ENCODE measurements at places on chromosomes 2 and 18. TPM values are rescaled to one million over a fixed set of nuclear protein-coding genes. Genes with fewer than 3 reads are reported as not detected.

Gene ZSWIM2
- total RNA-seq: not detected

Gene TUBA3E
- total RNA-seq: not detected

Gene VWA3B
- not detected for total RNA-seq

Gene NTSR2
- not detected for total RNA-seq

Gene UGT1A8
- not detected for total RNA-seq

Gene UPP2
- total RNA-seq: not detected

Gene DCDC2C
- not detected for total RNA-seq

Gene CXCR2
- 1.6 TPM for total RNA-seq

Gene KATNAL2
- 15.2 TPM for total RNA-seq

Gene SLC30A3
- total RNA-seq: 16.1 TPM

Gene LOXL3
- total RNA-seq: 22.4 TPM

Gene CYP1B1
- total RNA-seq: 4.7 TPM

Gene IL1R1
- 0.46 TPM for total RNA-seq

Gene GKN1
- total RNA-seq: not detected

Gene MSH2
- 204 TPM for total RNA-seq

Gene TCF7L1
- 110 TPM for total RNA-seq

Gene OSBPL1A
- 77.1 TPM for total RNA-seq

Gene CRYGD
- 0.98 TPM for total RNA-seq

Gene SUMO1
- 232 TPM for total RNA-seq

Gene CTNNA2
- 9.0 TPM for total RNA-seq

Gene SCG2
- total RNA-seq: 0.77 TPM

Gene AKAIN1
- not detected for total RNA-seq
